ENCODE measurements at places on chromosomes 4 and X.

DNA sequence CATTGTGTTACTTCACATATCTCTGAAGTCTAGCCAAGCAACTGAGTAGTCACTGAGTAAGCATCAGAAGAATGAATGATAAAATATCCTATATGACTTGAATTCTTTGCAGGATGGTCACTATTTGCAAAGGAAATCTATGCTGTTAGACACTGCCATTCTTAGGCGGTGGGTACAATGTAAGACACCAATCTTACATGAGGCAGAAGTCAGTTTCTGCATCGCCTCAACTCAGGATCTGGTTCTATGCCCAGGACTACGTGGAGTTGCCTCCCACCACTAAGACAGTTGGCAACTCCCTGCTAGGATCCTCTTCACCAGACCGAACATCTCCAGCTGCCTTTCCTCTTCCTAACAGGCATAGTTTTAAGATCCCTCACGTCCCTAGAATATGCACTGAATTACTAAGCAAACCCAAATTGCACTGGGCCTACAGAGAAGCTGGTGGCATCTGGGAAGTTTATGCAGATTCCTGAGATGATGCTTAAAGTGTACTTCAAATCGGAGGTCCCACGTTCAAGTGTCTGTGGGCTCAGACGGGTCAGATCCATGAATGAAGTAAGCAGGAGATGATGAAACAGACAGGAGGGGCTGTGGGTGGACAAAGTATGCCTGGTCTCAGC, 45.6 kb downstream of the SEL1L3 start:
- no peak for DNase-seq

- DNase-seq = no peak
These were observed 12.0 kb upstream of the GPR78 start for GRCh38 chr4:8568068-8568668.

- no peak for DNase-seq
These were observed 908 bp upstream of the TLR6 start for GRCh38 chr4:38857354-38858096.

- no peak for DNase-seq
These were observed 297.3 kb upstream of the CASK start for GRCh38 chrX:42220666-42221065.

GRCh38 chr4:174437749-174438148, 84.5 kb downstream of the HPGD start:
- DNase-seq = no peak

DNA sequence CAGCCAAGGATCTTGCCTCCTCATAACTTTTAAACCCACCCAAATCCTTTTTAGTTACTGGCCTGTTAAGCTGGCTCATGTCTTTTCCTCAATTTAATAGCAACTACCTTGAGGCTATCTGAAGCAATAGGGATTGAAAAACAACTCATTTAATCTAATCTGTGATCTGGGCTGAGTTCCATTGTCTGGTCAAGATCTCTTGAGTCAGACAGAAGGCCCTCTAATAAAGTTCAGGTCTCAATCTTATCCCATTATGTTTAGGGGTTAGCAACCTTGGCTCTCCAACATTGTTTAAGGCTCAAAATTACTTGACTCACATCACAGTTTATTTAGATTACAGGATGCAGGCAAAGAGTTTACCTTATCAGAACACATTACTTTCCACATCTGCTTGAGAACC, 436.1 kb downstream of the ANKRD50 start:
- DNase-seq = no peak

DNA sequence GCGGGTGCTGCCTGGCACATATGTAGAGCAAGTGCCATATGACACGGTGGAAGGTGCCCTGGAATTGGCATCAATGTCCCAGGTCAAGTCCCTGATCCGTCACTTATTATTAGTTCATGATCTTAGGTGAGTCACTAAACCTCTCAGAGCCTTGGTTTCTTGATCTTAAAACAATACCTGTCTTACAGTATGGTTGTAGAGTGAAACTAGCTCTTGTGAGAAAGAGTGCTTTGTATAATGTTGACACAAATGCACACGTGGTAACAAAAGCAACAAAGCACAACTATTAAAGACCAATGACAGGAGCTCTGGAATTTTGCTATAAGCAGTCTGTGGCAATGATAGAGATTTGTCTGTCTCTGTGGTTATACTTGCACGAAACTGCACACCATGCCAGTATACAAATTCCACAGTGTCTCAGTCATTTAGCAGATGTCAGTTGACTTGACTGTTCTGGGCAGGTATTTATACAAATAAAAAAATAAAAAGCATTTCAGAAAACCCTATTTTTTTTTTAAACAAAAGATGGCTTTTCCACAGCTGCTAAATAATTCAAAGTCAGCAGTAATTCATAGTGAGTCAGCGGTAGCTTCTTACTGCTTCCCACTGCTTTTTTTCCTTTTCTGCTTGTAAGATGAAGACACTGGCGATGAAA, 19.7 kb upstream of the ACSL1 start:
- no peak for DNase-seq

DNA sequence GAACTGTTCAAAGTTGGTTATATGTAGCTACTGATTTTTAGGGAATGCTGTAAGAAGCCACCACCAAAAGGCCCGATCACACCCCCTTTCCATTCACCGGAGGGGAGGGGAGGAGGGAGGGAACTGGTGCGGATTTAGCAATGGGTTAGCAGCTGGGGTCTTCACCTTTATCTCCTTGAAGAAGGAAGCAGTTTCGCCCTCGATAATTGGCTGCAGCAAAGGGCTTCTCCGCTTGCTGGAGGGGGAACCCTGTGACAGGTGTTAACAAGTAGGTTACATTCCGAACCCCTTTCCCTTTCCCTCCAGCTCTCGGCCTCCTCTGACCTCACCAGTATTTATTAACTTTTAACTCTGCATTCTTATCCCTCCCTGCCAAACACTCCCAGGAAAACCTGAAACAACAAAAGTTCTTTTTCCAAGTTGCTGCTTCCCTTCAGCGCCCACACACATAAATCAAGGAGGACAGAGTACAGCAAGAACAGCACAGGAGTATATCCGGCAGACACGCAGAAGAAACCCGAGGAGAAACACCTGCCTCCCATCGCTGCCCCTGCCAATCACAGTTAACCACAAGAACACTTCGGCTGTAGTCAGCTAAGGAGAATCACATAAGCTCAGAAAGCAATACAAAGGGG, 39.8 kb upstream of the NAP1L5 start:
- no peak for DNase-seq

GRCh38 chr4:41360214-41360920, 103.6 kb downstream of the UCHL1 start:
- DNase-seq = peak; percentile 81

- DNase-seq = no peak
These were observed 132.0 kb upstream of the ATP6AP2 start for GRCh38 chrX:40448793-40449192.
